ENCODE measurements at places on chromosomes 12 and 14. TPM values are rescaled to one million over a fixed set of nuclear protein-coding genes. Genes with fewer than 3 reads are reported as not detected.

- DNase-seq = no peak
Observed at GRCh38 chr12:88400302-88400701, 180.0 kb downstream of the KITLG start.

DNA sequence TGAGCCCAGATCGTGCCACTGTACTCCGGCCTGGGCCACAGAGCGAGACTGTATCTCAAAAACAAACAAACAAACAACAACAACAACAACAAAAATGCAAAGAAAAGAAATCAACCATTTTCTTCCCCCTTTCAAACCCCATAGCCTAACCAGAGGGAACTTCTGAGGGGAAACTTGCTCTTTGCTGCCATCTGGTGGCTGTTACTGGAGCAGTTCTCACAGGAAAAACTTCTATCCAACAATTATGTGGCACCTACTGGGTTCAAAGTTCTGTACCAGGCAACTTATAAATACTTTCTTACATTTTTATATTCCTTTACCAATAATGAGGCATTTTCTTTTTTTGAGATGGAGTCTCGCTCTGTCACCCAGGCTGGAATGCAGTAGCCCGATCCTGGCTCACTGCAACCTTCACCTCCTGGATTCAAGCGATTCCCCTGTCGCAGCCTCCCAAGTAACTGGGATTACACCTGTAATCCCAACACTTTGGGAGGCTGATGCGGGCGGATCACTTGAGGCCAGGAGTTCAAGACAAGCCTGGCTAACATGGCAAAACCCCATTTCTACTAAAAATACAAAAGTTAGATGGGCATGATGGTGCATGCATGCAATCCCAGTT lies 50.9 kb upstream of the BICDL1 start:
- no peak for DNase-seq

DNA sequence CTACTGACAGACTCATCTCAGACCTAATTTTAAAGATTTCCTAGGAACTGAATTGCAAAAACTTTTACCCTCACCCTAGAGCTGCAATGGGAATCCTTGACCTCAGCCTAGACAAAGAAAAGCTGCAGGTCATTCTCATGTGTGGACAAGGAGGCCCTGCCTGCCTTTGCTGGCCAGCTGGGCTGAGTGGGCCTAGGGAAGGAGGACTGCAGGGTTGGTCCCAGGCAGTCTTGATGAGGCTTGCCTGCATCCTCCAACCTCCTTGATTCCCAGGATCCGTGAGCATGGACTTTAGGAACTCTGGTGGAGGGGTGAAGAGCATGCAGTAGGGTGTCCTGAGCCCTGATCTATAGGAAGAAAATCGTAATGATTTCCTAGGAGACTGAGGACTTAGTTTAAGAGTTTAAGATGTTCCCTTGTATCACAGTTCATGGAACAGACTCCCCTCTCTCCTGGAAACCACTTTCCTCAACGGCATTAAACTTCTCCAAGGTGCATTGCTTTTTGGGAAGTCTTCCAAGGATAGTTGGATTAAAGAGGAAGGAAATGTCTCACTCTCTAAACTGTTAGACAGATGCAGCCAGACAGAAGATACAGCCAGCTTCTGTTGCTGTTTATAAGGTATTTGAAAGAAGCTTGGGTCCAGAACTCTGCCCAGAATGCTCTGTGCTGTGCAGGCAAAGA lies 55.4 kb upstream of the DDX11 start:
- no peak for DNase-seq

- DNase-seq = no peak
Observed at GRCh38 chr14:20799456-20799891, 3.2 kb downstream of the RNASE1 start.

GRCh38 chr14:94132285-94132887 lies 3.0 kb upstream of the IFI27L2 start:
- no peak for DNase-seq

DNA sequence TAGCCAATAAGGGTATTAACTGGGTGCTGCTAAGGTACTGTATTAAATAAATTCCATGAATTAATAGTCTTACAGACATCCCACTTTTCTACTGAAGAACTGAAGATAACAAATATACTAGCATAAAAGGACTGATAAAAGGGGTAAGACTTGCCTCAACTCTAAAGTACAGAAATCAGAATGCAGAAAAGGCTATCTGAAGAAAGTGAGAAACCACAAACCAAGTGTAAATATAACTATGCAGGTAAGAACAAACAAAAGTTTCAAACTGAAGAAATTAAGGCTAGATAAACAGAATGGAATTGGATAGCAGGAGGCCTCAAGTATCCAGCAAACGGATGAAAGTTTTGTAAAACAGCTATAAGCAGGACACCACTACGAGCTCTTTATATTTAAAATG lies 29.5 kb downstream of the YAF2 start:
- DNase-seq = no peak

DNA sequence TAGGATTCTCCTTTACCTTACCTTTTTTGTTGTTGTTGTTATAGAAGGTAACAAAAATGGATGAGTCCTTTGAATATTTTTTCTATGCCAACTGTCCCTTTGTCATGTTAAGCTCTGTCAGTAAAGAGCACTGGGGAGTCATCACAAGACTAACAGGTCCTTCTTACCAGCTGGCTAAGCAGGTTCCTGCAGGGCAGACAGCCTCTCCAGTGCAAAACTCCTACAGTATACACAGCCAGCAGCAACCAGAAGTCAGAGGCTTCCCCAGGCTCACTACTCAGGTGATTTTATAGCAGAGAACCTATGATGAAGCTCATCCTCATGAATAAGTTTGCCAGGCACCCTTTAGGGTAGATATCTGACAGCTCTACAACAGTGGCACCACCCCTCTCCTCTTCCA lies 271.1 kb downstream of the RERGL start:
- DNase-seq = no peak

Gene PZP
- total RNA-seq = 0.80 TPM
